ENCODE measurements at places on chromosomes 16 and 17.

DNA sequence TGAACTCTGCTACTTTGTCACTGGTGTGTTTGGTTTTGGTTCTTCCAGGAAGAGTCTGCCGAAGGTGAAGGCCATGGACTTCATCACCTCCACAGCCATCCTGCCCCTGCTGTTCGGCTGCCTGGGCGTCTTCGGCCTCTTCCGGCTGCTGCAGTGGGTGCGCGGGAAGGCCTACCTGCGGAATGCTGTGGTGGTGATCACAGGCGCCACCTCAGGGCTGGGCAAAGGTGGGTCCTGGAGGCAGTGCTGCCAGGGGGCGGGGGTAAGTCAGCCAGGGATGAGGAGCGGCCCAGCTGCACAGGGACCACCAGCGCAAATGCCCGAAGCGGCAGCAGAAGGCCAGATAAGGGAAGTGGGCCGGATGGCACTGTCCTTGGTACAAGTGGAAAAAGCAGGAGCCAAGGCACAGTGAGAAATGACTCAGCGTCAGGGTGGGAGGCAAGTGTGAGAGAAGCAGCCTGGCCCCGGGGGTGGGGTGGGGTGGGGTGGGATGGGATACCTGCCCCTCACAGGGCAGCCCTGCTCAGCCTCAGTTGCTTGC lies 41.9 kb downstream of the TMEM11 start:
- DNase-seq, result no peak

- no peak for DNase-seq
Measured at GRCh38 chr17:40879026-40879425, 6.0 kb downstream of the KRT20 start.

DNA sequence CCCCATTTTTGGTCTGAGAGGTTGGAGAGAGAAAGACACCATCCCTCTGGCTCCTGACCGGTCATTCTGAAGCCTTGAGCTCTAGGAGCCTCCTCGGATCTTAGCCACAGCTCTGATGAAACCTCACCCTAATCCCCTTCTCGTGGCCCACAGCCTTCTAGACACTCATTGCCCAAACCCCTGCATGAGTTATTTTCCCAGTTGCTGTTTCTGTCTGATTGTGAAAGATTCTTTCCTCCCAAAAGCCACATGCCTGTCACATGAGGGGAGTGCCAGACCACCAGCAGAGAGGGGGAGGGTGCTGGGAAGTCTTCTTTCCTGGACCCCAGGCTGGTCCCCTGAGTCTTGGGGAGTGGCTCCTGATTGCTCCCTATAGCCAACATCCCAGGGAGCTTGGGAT lies 17.6 kb upstream of the ABR start:
- no peak for DNase-seq

- DNase-seq, result no peak
Measured at GRCh38 chr16:69511651-69512050, 54.1 kb upstream of the NFAT5 start.

GRCh38 chr17:50272246-50272645 lies 2.0 kb upstream of the TMEM92 start:
- DNase-seq, result peak; percentile 61

DNA sequence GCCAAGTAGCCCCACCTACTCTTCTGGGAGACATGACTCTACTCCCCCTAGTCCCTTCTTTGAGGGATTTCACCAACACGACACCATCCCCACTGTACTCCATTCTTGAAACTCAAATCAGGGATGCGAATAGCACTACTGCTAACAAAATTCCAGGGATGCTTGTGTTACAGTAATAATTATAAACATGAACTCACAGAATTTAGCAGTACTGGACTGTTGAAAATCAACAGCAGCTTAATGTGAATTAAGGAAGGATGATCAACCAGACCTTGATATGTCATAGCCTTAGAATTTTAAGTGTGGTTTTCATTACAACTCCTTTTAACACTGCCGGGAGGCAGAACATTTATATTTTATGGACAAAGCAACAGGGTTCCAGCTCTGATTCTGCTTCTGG lies 37.9 kb downstream of the AMFR start:
- no peak for DNase-seq

- no peak for DNase-seq
Measured at GRCh38 chr17:6105649-6106007, 35.4 kb downstream of the WSCD1 start.

GRCh38 chr16:30166202-30166902 lies 17.1 kb upstream of the CORO1A start:
- no peak for DNase-seq

DNA sequence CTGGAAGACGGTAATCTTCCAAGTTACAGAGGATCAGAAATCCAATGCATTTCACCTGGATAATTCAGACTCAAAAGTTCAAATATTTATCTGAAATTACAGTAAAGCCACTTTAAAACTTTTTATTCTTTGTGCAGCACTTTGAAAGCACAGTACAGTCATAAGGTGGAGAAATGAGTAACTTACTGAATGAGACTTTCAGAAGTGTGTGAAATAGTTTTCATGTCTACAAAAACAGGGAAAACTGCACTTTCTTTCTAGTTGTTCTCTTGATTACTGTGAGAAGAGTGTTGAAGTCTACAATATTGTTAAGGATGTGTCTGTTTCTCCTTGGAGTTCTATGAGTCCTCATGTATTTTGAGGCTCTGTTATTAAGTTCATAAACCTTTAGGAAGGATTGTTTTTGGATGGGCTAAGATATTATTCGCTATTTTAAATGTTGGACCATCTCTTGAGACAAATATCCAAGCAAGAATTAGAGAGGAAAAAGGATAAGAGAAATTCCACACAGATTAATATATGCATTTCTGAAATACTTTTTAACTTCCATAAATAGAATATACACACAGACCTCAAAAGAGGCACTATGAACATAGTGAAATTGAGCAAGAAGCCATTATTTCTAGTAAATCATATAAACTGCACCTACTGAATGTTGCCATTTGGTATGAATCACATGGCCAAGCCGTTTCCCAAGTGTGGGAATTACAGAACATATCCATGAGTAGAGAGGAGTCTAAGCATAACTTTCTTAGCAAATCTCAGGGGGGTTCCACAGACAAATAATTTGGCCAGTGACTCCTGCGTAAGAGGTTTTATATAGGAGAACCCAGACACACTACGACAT lies 83.6 kb upstream of the PLEKHM1 start:
- DNase-seq, result no peak

GRCh38 chr17:393806-394717 lies 41.5 kb upstream of the RPH3AL start:
- DNase-seq, result no peak

- DNase-seq, result no peak
Measured at GRCh38 chr17:77880711-77881450, 77.6 kb upstream of the TNRC6C start.

DNA sequence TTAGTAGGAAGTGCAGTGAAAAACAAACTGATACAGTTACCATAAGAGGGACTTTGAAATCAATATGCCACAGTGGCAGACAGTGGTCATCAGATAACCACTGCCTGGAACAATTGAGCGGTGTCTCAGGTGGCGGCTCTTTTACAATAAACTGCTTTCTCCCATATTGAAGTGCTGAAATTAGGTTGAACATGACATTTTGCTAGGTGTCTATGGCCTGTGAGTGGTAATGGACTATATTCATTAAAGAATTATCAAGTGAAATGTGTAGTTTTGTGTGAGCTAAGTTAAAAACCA lies 214.7 kb downstream of the RPTOR start:
- no peak for DNase-seq

- DNase-seq, result no peak
Measured at GRCh38 chr16:65697521-65697920, 575.7 kb upstream of the CDH11 start.

- DNase-seq, result peak; percentile 26
Measured at GRCh38 chr17:47806026-47806912, 15.3 kb downstream of the OSBPL7 start.

DNA sequence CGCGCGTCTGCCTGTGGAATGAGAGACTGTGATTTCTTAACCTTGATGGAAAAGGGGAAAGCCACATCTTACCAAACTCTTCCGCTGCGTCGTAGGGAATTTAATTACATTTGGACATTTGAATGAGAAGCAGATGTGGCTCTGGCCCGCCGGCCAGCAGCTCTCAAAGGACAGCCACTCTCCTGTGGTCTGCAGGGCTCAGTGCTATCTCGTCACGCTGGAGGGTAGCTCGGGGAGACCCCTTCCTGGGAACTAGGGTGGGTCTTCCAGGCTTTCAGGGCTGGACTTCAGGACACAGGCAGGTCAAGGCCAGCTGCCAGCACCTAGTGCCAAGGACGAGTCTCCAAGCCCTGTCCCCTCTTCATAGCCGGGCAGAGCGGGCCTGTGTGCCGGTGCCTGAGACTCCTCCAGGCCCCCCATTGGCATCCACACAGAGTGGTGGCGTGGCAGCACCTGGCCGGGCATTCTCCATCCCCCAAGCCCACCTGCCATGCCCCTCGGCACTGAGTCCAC lies 15.9 kb upstream of the TBX2 start:
- no peak for DNase-seq

- DNase-seq, result no peak
Measured at GRCh38 chr16:89575247-89576152, at the start of gene CPNE7. TSS of gene CPNE7 (plus strand) at chr16:89575758. CDS start at chr16:89575898, 140 bp downstream.

- DNase-seq, result no peak
Measured at GRCh38 chr16:9556949-9557665, 465.7 kb downstream of the HAPSTR1 start.

GRCh38 chr16:1129106-1129960 lies 23.6 kb upstream of the CACNA1H start:
- DNase-seq, result no peak

GRCh38 chr17:28624148-28624547 lies 10.2 kb upstream of the RSKR start:
- no peak for DNase-seq

GRCh38 chr16:1398826-1399581 lies 15.5 kb downstream of the UNKL start:
- no peak for DNase-seq

DNA sequence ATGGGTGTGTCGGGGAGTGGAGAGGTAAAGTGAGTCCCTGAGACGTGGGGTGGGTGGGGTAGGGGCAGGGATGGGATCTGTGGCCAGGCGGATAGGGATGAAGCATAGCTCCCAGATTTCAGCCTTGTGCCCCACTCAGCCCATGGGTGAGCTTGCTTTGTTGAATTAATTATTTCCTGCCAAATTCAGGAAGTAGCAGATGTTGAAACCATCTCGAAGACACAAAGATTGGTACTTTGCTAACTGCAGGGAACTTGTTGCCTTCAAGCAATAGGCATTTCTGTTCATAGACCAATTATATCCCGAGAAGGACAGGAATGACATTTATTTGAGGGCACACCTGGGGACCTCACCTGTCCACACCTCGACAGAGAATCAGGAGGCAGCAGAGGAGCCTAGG lies 11.0 kb upstream of the C16orf74 start:
- DNase-seq, result no peak

GRCh38 chr17:67216578-67217320 lies 28.2 kb downstream of the HELZ start:
- DNase-seq, result no peak

DNA sequence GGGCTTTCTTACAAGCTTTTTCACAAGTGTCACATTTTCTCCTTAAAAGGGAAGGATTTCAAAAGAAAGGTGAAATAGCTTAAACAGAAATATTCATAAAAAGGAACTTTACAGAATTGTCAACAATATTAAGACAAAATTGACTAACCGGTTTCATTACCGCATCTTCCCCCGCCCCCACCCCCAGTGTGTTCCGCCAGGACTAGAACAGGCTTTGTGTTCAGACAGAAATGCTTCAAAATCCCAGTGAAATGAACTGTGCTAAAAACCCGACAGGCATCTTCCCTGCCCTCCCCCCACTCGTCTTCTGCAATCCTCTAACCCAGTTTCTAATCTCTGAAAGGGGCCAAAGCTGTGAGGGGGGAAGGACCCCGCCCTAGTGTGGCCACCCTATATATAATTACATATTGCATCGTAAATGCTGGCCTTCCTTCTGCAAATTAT lies 990 bp upstream of the ROGDI start:
- no peak for DNase-seq

- DNase-seq, result no peak
Measured at GRCh38 chr17:16464303-16465051, 27.5 kb downstream of the LRRC75A start.

GRCh38 chr16:15043344-15043743 lies 12.5 kb downstream of the NTAN1 start:
- no peak for DNase-seq

DNA sequence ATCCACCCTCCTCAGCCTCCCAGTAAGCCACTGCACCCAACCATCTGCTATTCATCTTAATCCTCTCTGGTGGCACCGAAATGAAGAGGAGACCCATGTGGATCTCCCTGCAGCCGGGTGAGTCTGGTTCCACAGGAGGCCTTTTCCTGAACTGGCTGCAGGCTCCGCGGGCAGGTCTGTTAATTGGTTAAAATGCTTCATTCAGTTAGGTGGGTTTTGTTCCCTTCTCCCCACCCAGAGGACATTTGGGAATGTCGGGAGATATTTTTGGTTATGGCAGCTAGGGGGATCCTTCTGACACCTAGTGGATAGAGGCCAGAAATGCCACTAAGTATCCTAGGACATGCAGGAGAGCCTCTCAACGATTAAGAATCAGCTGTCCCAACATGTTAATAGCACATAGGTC lies 16.7 kb downstream of the C16orf54 start:
- no peak for DNase-seq

- no peak for DNase-seq
Measured at GRCh38 chr16:47065766-47066688, 77.7 kb downstream of the NETO2 start.

GRCh38 chr17:76877437-76877836 lies 9.2 kb downstream of the MGAT5B start:
- DNase-seq, result no peak

GRCh38 chr16:86965331-86965730 lies 351.9 kb downstream of the C16orf95 start:
- no peak for DNase-seq

DNA sequence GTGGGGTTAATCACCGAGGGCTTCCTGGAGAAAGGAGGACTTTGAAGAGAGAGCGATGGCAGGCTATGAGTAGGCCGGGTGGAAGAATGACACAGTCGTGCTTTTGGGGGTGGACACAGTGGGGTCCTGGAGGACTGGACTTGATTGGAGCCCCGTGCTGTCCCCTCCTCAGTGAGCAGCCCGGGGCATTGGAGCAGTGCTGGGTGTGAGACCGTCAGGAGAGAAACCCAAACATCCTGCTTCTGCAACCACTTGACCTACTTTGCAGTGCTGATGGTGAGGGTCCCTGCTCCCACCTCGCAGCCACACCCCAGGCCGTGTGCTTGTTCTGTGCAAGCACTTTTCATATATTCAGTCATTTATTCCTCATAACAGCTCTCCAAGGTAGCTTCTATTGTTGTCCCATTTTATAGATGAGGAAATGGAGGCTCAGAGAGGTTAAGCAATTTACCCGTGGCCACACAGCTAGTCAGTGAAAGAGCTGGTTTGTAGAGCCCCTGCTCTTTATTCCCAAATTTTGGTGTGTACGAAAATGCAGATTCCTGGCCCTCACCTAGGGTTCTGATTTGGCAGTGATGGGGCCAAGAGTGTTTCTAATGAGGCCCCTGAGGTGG lies 11.7 kb upstream of the ADGRG3 start:
- no peak for DNase-seq

DNA sequence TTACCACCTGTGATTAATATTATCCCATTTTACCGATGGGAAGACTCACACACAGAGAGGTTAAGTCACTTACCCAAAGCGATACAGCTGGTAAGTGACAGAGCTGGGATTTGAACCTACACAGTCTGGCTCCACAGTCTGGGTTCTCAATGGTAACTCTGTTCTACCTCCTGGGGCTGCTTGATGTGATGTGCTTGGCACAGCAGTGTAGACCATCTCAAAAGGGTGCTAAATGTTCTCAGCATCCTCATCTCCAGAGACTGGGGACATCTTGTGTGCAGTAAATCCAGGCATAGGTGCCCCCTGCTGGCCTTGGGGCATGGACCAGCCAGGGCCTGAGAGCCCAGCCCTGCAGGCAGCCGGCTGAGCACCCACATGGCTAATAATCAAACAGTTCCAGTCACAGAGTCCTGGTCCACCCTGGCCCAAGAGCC lies 15.4 kb upstream of the KATNB1 start:
- no peak for DNase-seq

All from suprapubic skin (tissue), 4 donors.